ENCODE measurements at places on chromosomes 12 and 14. TPM values are rescaled to one million over a fixed set of nuclear protein-coding genes. Genes with fewer than 3 reads are reported as not detected.

RASSF3 gene
- total RNA-seq: 14.5 TPM

GRCh38 chr12:123891516-123892179 is 81.0 kb downstream of the CCDC92 start:
- H3K27me3 ChIP-seq: peaks cover 6% of the 10 kb centered on the region
- H3K36me3 ChIP-seq: no peaks in the 10 kb centered on the region
- H3K4me3 ChIP-seq: no peak overlapping the region

ACSM4 gene
- not detected for total RNA-seq

- H3K27ac ChIP-seq: no peak overlapping the region
- no peaks in the 10 kb centered on the region for H3K27me3 ChIP-seq
- H3K4me3 ChIP-seq: no peak overlapping the region
- DNase-seq: no peak
These were observed 411.6 kb downstream of the BCAT1 start for GRCh38 chr12:24537083-24537860.

DNA sequence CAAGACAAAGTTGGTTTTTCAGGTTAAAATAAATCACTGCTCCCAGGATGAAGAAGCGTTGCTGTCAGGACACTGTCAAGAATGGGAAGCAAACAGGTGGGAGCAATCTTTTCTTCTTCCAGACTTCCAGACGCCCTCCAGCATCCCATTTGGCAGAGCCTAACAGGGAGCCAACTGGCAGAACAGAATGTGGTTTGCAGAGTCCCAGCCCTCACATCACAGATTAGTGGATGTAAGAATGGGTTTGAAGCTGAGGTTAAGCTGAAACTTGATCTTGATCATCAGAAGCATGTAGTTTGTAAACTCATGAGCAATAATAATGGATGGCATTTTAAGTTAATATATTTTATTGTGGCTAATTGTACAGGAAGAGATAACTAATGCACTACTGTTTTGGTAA is 636.4 kb downstream of the SLC6A15 start:
- H3K27ac ChIP-seq: no peak overlapping the region
- no peak overlapping the region for H3K4me3 ChIP-seq
- DNase-seq: no peak
- no peaks in the 10 kb centered on the region for H3K27me3 ChIP-seq
- no peaks in the 10 kb centered on the region for H3K4me1 ChIP-seq

LBHD2 gene
- not detected for total RNA-seq

RFX4 gene
- not detected for total RNA-seq

All from psoas muscle (tissue), 8 donors.